ENCODE measurements at places on chromosomes 6 and 20. TPM values are rescaled to one million over a fixed set of nuclear protein-coding genes. Genes with fewer than 3 reads are reported as not detected.

CGA gene
- not detected for total RNA-seq

RBPJL gene
- total RNA-seq, result not detected

DNA sequence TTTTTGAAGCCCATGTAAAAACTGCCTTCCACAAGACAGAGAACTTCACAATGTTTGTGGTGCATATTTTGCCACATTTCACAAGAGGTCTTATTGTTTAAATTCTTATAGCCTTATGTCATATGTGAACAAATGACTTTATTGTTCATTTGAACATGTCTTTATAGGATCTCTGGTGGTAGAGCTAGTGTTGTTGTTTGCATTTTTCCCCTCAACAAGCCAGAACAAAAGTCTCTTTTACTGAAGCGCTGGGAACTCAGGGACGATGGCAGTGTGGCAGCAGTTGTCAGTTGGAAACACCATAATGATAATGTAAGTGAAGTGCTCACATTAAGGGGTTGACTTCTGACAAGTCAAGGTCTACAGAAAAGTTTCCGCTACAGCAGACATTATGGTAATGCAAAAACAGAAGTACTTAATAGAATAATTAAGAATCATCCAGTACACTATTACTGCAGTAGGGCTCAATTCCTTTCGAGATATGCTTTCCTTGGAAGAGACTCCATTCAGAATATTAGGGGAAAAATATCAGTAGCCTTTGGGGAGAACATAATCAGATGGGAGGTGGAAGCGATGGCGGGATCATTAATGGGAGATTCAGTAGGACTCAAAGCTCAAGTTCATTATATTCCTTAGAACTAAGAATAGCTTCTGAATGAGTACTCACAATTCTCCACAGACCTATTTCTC lies 180.0 kb downstream of the GJA10 start:
- no peak for DNase-seq

C20orf141 gene
- not detected for total RNA-seq

GRCh38 chr6:133978896-133979240 lies 25.8 kb downstream of the TBPL1 start:
- DNase-seq, result no peak

DNA sequence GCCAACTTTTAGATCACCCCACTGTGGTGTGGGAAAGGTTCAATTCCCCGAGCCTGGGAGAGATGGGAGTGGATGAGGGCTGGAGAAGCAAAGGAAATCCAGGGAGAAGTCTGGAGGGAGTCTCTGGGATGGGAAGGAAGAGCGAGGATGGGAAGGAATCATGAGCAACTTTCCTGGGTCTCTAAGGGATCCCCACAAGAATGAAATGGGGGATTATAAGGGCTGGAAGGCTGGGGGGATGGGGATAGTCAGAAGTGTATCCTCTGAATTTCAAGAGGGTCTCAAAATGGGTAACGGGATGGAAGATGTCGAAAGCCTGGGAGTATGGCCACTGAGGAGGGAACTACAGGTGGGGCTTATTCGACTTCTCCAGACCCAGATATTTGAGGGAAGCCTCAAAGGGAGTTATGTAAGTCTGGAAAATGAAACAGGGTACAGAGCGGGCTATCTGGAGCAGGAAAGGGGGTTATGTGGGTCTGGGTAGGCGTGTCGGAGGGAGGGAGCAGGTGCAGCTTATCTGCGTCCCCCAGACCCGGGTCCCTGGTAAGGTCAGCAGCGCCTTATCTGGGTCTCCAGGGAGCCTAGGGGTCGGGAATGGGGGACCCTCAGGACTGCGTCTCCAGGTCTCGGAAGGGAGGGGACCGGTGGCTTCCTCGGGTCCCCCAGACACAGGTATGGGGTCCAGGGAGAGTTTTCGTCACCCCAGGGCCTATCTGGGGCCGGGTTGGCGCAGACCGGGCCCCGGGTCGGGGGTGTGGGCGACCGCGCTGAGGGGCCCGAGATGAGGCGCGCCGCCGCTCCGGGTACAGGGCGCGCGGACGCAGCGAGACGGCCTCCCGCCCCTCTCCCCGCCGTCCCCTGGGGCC lies 550 bp downstream of the PLAGL2 start:
- no peak for DNase-seq

DLK2 gene
- 0.96 TPM for total RNA-seq

DNA sequence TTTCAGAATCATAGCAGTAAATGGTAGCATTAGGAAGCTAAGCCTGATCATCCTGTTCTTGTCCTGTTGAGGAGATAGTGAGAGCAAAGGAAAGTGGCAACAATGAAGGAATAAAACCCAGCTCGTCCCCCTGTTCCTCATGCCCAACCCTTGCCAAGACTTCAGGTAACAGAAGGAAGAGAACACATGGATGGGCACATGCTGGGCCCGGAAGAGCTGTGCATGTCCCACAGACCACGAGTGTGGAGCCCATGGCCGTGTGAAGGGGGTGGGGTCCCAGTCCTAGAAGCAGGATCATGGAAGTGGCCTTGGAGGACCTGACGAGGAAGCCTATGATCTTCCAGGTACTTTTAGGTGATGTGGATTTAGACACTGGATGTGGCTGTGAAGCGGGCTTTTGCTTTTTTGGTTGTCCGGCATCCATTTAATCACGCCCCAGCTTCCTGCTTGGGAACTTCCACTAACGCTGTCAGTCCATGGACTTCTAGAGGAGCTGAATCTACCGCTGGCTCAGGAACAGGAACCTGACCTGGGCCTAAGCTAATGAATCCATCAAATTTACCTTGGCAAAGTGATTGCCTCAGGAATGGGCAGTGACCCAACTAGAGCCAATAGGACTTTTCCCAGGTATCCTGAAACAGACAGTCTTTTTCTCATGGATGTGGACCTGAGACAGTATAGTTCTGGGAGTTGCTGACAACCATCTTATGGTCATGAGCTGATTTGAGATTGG lies 79.3 kb upstream of the ARMC2 start:
- DNase-seq, result no peak

ELOVL4 gene
- total RNA-seq, result 10.1 TPM

GRCh38 chr20:47676912-47677634 lies 108.2 kb downstream of the SULF2 start:
- DNase-seq, result no peak

GRCh38 chr6:150079604-150080003 lies 10.7 kb upstream of the ULBP3 start:
- peak; percentile 65 for DNase-seq

CTNNBL1 gene
- total RNA-seq, result 70.7 TPM

DNA sequence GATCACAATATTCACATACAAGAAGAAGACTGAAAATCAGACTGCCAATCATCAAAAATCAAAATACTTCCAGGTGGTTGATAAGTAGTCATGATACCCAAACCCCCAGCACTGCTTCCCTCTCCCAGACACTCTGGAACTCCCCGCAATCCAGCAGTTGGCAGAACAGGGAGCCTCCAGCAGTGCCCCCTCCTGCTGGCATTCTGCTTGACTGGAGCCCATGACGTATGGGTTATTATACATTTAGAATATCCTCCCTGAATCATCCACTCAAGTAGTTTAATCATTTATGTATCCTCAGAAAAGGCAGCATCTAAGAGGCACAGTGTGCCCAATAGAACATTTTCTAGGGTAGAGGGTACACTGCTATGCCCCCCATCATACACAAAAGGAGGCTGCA lies 9.3 kb upstream of the OGFRL1 start:
- DNase-seq, result no peak

DNA sequence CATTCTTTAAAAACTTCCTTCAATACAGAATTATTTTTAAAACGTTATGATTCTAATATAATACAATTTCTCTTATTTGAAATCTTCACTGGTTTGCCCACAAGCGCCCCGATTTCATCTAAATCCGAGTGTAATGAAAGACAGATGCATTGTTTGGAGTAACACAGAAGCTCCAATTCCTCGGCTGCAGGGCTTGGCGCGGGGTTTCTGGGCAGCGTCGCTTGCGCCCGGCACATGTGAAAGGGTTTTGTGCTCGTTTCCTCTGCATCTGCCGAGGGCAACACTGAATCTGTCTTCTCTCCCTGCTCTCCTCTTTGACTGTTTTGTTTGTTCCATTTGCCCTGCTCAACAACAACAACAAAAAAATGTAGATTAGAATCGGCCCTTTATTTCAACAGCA lies 248.6 kb upstream of the QKI start:
- DNase-seq, result no peak

- no peak for DNase-seq
These were observed 160.8 kb downstream of the ZDHHC14 start for GRCh38 chr6:157541618-157542413.

KIAA0408 gene
- total RNA-seq, result 3.1 TPM

Measured in H9 (cell line).